Calu3 (cell line): ENCODE measurements at places on chromosomes 4 and X.
A peak's percentile ranks its signal among the peaks of the same experiment; 100 is the strongest.

DNA sequence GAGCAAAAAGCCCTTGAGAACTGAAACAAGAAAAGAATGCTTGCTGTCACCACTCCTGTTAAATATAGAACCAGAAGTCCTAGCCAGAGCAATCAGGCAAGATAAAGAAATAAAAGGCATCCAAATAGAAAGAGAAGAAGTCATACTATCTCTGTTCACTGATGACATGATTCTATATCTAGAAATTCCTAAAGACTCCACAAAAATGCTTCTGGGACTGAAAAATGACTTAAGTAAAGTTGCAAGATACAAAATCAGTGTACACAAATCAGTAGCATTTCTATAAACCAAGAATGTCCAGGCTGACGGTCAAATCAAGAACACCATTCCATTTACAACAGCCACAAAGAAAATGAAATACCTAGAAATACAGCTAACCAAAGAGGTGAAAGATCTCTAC lies 552.7 kb upstream of the SLIT2 start:
- DNase-seq = no peak

GRCh38 chrX:45850775-45851433 lies 650.2 kb upstream of the DIPK2B start:
- peak; percentile 36 for DNase-seq

GRCh38 chrX:11097933-11098332 lies 13.2 kb upstream of the HCCS start:
- no peak for DNase-seq

GRCh38 chr4:173233857-173234256 lies 65.2 kb downstream of the GALNT7 start:
- no peak for DNase-seq

GRCh38 chr4:78039678-78040077 lies 17.4 kb upstream of the FRAS1 start:
- DNase-seq = no peak

GRCh38 chrX:15973299-15973698 lies 118.7 kb upstream of the AP1S2 start:
- DNase-seq = peak; percentile 59

DNA sequence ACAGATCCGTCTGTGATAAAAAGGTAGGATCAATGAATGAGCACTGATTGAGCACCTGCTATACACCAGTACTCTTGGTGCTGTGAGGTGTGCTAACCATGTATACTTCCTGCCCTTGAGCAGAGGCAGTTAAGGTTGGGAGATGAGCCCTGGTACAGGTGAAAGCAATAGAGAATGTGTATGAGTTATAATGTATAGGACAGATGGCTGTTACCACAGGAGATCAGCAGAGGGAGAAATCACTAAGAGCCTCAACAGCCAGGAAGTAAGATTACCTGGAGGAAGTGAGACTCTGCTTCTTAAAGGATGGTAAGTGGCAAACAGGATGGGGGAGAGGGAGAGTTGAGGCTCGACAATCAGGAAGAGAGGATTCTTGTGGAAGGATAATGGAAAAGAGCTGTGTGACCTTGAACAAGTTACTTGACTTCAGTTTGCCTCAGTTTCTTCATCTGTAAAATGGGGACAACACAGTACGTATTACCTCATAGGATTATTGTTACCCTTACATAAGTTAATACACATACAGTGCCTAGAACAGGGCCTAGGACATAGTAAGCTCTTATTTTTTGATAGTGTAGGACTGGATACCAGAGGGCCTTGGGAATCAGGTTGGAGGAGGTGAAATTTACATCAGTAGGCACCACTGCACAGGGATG lies 9.1 kb downstream of the CXCR3 start:
- no peak for DNase-seq

DNA sequence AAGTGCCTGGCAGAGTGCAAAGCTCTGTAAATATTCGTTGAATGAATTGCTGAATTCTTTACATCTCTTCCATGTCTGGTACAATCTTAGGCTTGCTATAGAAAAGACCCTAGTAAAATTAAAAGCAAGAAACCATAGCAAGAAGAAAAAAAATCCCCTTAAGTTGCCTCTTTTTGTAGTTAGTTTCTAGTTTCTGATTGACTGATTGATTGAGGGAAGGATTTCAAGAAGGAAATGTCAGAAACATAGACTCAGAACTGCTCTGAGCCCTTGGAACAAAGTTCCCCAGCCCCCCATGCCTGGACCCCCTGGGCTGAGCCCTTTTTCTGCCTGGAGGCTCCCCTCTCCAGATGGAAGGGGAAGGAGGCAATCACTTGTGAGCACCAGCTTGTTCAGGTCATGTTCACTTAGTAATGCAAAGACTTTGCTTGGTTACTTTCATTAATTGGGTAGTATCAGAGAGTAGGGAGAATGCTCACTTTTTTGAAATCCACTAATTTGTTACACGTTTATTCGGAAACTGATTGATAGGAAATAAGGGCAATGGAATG lies 35.6 kb downstream of the DAPP1 start:
- DNase-seq = no peak

DNA sequence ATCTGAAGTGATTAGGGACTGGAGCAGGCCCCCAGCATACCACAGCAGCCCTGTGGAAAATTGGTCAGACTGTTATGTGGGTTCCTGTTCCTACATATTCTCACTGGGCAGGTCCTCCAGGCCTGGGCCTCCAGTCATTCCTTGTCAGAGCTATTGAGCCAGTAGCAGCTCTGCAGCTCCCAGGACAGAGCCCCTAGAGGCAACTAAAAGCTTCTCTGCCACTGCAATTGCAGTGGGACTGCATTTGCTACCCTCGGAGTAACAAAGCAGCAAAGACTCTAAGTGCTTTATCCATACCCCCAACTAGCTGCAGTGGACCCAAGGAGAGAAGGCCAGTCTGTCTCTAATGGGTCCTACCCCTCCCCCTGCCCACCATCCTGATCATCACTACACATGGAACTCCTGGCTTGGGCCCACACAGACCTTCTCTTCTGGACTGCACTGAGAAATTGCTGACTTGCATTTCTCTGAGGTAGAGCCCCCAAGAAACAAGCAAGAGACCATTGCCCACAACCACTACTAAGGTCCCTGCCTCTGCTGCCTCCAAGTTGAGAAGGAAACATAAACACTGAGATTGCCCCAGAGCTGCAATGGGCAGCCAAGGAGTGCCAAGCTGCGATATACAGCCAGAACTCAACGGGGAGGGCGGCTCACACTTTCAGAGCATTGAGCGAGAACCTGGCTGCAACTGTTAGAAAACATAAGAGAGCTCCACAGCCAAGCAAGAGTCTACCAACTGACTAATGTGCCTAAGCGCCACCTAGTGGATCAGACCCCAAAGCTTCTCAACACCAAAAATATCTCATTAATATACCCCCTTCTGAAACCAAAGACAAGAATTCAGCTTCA lies 738.7 kb upstream of the NDST4 start:
- peak; percentile 54 for DNase-seq

DNA sequence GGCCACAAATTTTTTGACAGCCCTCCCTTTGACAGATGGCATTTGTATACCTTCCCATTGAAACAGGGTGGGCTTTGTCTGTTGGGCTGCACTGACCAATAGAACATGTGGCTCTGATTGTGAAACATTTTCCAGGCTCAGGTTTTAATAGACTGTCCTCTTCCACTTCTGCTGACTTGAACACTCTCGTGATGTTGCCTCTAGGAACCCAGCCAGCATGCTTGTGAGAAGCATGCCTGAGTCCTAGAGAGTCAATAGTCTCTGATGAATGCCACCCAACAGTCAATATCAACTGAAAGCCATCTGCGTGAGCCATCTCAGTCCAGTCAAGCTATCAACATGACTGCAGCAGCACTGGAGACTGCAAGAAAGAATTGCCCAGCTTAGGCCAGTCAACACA lies 290.0 kb downstream of the SLC7A11 start:
- no peak for DNase-seq

GRCh38 chr4:8410641-8411271 lies 29.8 kb downstream of the ACOX3 start:
- peak; percentile 55 for DNase-seq

DNA sequence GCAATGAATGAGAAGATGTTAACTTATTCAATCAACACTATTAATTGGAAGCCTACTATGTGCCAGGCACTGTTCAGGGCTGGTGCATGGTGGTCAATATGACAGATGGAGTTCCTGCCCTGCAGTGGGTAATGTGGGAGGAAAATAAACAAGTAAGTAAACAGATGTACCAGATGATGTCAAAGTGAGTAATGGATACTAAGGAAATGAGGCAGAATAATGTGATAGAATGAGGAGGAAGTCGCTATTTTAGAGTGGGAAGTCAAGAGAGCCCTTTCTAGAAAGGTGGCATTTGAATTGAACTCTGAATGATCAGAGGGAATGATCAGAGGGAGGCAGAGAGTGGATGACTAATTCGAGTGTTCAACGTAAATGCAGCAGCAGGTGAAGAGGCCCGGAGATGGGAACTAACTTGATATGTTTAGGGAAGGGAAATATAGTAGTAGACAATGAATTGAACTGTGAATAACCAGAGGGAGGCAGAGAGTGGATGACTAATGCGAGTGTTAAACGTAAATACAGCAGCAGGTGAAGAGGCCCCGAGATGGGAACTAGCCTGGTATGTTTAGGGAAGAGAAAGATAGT lies 48.3 kb downstream of the HMGB3 start:
- DNase-seq = no peak

DNA sequence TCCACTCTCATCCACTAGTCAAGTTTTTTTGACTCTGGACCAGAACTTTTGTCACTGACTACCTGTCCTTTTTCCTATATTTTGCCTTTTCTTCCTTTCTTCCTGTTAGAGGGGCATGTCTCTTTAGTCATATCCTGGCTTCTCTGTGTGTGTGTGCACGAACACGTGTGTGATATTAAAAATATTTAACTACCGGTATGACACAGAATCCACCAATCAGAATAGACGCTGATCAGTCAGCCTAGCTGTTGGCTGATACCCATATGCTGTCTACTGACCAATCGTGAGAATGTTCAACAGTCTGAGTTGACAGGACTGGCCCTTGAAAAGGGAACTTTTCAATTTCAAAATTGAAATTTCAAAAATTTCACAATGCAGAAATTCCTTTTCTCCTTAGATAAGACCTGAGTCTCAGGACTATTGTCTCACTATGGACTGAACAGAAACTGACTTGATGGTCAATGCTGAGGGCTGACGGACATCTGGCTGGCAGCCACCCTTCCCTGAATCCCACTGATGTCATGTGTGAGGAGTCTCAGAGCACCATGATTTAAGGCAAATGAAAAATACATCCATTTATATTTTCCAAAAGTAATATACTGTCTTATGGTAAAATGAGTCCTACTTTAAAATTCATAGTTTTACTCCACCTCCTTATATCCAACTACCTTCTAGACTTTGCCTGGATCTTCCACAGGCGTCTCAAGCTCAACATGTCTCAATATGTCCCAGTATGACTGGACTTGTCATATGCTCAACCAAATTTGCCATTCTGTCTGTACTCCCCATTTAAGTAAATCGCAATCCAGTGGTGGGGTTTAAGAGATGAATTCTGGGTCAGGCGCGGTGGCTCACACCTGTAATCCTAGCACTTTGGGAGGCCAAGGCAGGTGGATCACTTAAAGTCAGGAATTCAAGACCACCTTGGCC lies 78.0 kb downstream of the CHRNA9 start:
- no peak for DNase-seq

GRCh38 chrX:111170017-111170416 lies 74.0 kb downstream of the PAK3 start:
- DNase-seq = no peak

GRCh38 chr4:52377563-52377962 lies 281.5 kb downstream of the USP46 start:
- DNase-seq = no peak

DNA sequence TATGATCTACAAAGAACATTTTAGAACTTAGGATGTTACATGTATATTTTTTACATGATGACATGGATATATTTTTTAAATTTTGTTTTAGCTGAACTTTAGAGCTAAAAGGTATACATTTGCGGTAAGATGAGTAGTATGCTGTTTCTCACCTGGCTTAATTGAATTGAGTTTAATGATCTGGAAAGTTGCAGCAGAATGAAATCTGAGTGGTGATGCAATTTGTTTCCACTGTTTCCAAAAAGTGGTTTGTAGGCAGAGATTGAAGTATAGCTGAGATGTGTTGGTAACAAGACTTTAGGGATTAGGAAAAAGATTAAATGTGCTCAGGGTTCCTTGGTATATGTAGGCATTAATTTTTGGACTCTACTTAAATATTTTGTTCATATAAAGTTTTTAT lies 68.1 kb downstream of the HPF1 start:
- no peak for DNase-seq

DNA sequence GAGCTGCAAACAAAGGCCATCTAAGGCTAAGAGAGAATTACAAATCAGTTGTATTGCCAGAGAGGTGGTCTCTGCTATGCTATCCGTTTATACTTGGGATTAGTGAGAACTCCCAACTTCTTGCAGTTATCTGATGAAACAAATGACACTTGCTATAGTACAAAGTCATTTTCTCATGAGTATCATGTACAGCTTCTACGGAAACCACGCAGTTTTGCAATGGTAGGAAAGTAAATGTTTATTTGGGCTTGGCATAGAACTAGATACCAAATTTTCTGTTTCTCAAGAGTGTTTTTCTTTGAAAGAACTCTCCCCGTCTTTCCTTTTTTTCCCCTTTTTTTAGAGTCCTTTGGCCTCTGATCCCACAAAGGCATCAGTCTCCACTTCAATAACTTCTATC lies 128.2 kb upstream of the ENPEP start:
- DNase-seq = no peak

GRCh38 chr4:183758061-183758757 lies 99.1 kb downstream of the TRAPPC11 start:
- DNase-seq = no peak

DNA sequence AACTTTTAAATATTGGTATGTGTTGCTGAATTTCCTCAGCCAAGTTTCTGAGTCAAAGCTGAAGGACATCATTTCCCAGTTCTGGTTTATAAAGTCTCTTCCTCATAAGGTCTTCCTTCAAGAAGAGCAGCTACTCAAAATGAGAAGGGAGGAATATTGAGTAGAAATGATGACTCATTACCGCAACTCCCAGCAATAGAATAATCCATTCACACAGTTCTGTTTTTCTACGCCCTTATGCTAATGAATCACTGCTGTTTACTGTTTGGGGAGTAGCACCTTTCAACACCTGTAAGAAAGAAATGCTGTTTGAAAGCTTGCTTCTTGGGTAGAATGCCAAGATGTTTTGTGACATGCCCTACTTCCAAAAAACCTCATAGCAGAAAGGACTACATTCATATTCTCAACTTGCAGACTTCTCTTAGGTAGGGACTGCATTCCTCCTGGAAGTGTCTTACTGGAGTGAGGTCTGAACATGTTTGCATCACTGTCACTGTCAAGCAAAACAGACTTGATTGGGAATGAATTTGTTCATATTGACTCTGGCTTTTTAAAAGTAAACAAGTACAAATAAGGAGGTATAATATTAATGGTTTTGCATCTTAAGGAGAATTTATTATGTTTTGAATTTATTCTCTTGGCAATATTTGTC lies 147.2 kb upstream of the BANK1 start:
- DNase-seq = no peak

DNA sequence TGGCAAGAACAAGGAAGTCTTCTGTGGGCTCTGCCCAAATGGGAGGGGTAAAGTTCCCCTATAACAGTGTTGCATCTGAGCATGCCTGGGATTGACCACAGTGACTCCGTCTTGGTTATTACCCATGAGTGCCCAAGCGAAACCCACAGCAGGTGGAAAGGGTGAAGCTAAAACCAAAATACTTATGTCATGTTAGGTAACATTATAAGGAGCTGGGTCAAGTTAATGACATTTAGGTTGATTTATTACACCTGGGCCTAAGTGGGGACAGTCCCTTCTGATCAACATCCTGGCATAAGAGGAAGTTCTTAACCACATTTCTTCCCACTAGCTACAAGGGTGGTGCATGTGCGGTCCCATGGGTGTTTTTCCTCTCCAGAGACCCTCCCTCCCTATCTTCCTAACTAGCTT lies 1.3 kb upstream of the ZNF732 start:
- DNase-seq = no peak
